Stimulated activated CD8-positive, alpha-beta memory T cell treated with anti-CD3 and anti-CD28 coated beads, Interleukin-2, amount 100 ng/mL, for 1 hour (primary cell): ENCODE measurements at places on chromosomes 2 and 18.

GRCh38 chr2:100639588-100640390, 77.0 kb downstream of the PDCL3 start:
- no peak for DNase-seq

GRCh38 chr2:128817813-128818212, 499.1 kb upstream of the HS6ST1 start:
- DNase-seq = no peak

DNA sequence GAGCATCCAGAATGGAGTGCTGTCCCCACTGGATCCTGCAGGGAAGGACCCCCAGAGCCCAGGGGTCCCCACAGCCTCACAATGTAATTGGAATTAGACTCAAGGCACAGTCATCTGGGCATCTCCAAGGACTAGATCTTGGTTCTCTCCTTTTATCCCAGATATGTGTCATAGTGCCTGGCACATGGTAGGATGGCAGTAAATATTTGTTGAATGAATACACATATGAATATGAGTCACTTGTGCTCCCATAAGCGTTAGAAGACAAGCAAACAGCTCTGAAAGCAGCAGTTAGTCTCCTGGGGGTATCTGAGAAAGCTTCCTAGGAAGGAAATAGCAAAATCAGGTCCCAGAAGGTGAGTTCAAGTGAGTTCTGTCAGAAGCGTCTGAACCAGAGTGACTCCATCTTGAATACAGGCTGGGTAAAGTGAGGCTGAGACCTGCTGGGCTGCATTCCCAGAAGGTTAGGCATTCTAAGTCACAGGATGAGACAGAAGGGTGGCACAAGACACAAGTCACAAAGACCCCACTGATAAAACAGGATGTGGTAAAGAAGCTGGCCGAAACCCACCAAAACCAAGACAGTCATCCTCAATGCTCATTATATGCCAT, 234.1 kb upstream of the ID2 start:
- no peak for DNase-seq

DNA sequence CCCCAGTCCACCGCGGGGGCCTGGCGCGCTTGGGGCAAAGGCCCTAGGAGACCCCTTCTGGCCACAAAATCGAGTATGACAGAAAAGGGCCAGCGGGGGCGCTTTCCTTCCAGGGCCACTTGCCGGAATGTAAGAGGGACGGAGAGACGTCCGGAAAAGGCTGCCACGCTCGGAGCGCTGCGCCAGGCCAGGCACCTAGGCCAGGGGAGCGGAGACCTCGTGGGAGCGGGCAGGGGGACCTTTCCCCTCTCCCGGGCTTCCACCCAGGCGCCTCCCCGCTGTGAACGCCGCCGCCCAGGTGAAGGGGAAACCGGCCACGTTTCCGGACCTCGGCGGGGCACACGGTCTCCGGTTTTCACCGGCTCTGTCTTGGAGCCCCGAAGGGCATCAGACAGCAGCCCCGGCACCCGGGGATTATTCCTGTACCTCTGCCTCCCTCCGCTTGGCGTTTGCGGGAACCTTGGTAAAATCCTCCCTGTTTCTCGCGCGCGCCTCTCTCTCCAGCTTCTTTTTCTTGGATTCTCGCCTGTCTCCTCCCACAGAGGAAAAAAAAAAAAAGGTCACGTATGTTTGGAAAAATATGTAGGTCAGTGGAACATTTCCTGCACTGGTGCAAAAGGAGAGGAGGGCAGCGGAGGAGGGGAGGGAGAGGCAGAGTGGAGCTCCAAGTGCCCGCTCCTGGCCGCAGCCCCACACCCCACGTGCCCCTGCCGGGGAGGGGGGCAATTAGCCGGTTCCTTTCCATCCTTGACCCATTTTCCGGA, 1.2 kb upstream of the NPAS2 start:
- DNase-seq = no peak

DNA sequence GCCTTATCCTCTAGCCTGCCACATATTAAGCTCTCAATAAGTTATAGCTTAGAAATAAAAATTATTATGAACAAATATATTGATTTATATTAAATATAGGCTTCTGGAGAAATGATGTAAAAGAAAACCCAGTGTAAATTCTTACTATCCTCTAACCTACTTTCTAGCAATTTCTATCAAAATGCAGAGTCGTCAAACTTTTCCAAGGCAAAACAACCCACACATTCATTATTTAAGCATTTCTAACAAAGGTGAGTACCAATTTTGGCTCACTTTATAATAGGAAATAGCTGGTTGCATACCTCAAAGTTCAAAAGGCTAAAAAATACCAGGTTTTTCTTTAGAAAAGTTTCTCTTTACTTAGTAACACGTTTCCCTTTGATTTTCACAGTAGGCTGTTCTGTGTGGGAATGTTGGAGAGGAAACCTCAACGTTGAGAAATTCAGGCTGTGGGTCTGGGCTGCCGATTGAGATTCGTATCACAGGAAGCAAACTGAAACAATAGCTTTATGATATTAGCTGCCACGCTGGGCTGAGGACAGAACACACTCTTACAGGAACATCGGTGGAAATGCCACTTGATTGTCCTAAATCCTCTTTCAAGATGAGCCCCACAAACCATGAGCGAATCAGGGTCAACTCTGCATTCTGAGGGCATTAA, 53.0 kb downstream of the EPAS1 start:
- DNase-seq = no peak

DNA sequence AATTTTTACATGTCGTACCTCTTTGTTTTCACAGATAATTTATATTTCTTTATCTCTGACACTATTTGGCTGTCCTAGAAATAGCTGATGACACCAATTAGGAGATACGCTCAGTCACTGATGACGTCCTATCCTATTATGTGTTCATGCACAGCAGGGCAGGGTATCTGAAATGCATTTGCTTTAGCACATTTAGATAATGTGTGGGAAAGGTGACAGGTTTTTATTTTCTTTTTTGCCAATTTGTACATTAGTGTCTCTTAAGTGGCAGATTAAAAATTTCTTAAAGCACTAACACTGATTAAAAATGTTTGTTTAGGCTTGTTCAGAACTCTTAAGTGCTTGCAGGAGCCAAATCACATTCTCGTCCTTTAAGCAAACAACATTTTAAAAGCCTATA, 39.7 kb downstream of the CDC42EP3 start:
- DNase-seq = no peak

DNA sequence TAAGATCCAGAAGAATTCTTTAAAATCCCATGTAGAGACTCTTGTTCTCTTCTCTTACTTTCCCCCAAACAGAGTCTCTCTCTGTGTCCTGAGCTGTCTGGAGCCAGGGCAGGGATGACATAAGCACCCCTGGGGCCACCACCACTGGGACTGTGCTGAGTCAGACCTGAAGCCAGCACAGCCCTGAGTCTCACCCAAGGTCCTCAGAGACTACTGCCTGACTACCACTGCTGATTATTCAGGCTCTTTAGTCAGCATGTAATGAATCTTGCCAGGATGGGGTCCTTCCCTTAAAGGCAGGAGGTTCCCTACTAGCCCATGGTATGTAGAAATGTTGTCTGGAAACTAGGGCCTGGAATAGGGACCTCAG, 34.9 kb upstream of the DYNC1I2 start:
- no peak for DNase-seq

GRCh38 chr18:2641638-2642037, 13.9 kb upstream of the SMCHD1 start:
- DNase-seq = no peak

- no peak for DNase-seq
These were observed 28.9 kb upstream of the HDAC4 start for GRCh38 chr2:239429473-239430350.

- DNase-seq = no peak
These were observed 38.7 kb upstream of the HNMT start for GRCh38 chr2:137925599-137925998.

DNA sequence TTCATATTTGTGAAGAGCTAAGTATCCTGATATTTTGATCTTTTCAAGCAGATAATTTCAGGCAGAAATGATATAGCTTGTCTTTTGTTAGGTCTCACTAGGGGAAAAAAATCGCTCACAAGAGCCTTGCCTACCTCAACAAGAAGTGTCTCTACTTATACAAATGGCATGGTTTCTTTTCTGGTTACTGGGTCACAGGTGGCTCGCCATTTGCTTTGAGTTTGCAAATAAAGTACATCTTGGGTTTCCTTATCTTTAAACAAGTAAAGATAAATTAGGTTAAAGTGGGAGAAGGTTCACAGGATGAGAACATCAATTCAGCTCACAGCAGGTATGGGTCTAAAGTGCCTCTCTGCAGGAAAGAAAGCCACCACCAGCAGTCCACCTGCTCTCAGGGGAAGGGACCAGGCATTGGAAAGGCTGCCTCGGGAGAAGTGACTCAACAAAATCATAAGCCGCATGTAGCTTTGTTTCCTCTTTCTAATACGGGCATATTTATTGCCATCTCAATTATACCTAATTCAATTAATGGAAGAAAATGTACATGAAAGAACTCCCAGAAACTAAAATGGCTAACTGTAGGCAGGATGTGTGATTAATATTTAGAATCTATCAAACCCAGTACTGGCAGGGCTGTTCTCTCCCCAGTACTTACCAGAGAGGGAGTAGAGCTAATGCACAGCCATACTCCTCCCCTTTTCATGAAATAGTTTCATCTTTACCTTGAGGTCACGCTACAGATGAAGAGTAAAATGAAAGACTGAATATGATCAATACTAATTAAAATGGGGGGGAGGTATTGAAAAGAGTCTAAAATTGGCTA, 28.3 kb downstream of the CDC42EP3 start:
- no peak for DNase-seq

DNA sequence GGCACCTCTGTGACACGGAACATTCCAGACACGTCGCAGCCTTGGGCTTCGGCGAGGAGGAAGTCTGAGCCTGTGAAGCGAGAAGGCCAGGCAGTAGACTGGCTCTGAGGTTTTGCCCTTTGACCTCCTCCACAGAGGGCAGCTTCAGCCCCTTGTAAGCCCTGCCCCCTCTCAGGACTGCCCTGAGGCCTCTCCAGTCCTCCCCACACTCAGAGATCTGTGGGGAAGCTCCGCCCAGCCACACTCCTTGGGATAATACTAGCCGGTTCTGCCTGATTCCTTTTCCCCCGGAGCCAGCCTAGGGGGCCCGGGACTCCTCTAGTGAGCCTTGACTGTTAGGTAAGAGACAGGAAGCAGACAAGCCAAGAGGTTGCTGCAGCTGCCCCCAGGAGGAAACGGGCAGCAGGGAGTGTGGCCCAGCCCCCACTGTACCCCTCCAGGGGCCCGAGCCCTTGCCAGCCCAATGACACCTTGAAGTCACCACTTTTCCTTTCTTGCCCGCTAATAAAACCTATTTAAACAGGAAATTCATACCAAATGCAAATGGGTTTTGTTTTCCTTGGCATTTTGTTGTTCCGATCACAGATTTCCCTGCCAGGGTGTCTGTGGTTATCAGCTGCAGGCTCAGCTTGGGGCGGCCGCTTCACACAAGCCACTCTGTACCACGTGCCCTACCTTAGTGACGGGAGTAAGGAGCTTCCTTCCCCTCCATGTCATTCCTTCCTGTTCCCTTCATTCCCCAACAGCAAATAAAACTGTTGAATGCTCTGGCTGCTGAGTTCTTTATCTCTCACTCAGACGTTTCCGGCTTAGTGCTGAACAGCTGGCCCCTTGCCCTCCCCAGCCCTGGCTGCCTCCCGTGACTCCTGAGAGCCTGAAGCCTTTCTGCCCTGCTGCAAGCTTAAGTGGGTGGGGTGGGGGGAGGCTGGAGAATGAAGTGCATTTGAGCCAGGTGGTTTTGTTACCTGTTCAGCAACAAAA, 124.7 kb downstream of the CABLES1 start:
- DNase-seq = no peak
